ENCODE measurements at places on chromosomes 4 and X.
A peak's percentile ranks its signal among the peaks of the same experiment; 100 is the strongest.

DNA sequence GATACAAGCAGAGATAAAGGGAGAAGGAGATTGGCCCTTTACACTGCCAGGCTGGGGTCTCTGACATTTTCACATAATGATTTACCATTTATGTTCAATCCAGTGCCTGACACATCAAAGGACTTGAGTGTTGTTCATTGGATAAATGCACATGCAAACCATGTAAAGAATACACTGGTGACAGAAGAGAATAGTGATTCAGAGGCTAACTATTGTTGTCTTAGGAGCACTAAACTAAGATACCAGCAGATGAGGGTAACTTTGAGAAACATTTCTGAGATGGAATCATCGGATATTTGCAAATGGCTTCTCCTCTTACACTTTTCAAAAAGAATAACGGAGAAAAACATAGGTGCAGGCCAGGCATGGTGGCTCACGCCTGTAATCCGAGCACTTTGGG lies 67.3 kb upstream of the HHIP start:
- DNase-seq = no peak

DNA sequence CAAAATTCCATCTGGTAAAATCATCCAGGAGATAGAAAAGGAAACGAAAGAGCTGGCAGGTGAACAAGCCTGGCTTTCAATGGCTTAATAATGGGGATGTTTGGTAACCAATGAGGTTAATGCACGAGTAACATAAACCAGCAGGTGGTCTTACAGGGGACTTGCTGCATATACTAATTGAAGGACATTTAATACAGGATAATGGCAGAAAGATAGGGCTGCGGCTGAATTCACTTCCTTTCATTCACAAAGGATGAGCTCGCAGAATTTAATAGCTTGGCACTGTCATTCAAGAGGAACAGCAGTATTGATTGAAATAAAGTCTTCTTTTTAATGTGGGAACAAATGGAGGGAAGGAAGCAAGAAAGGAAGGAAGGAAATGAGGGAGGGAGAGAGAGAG lies 156.3 kb upstream of the RAI2 start:
- DNase-seq = no peak

DNA sequence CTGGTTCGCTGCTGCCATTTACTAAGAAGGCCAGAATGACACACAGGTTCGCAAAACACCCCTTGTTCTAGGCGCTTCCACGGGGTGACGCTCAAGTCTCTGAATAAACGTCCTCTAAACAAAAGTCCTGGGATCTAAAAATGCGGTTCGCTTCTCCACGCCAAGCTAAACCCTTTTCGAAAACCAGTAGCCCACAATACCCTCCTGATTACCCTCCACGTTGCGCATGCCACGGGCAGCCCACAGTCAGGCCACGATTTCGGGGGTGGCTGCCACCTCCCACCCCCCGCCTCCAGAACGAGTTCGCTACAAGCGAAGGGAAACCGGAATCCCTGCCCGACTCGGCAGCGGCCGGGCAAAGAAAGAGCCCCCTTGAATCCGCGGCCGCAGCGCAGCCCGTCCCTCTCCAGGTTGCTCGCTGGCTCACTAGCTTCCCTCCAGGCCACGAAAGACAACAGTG lies 423 bp downstream of the RPL39 start:
- DNase-seq = no peak

DNA sequence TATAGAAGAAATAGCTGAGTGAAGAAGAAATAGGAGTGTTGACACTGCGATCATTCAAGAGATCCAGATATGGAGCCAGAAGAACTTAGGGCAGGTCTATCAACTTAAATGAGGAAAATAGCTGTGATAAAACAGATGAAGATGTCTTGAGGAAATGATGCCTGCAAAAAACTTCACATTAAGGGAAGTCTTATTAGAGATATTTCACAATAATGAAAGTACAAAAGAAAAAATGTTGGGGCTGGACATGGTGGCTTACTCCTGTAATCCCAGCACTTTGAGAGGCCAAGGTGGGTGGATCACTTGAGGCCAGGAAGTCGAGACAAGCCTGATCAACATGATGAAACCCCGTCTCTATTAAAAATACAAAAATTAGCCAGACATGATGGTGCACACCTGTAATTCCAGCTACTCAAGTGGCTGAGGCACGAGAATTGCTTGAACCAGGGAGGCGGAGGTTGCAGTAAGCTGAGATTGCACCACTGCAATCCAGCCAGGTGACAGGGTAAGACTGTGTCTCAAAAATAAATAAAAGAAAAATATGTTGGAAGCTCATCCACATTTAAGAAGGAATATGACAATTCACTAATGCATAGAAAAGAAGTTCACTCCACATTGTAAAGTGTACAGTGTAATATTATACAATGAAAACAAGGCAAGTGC lies 56.3 kb downstream of the PKD2 start:
- no peak for DNase-seq

GRCh38 chr4:108700081-108700757 lies 49.8 kb downstream of the OSTC start:
- no peak for DNase-seq

GRCh38 chrX:16061296-16061695 lies 62.1 kb upstream of the GRPR start:
- DNase-seq = no peak

DNA sequence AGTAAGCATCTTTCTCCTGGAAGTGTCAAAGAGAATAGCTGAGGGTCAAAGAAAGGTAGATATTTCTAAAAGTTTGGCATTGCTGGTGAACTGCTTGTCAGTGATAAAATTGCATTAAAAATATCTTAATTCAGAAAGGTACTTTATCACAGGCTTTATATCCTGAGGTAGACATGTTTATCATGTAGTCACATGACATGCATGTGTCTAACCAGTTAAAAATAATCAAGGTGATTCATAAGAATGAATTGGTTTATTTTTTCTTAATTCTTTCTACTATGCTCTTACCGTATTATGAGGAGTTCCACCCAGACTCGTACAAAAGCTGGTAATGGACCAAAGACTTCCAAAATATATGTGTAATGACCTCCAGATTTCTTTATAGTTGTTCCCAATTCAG lies 6.1 kb downstream of the SLC7A11 start:
- no peak for DNase-seq

GRCh38 chr4:55096619-55097018 lies 28.8 kb downstream of the KDR start:
- no peak for DNase-seq

DNA sequence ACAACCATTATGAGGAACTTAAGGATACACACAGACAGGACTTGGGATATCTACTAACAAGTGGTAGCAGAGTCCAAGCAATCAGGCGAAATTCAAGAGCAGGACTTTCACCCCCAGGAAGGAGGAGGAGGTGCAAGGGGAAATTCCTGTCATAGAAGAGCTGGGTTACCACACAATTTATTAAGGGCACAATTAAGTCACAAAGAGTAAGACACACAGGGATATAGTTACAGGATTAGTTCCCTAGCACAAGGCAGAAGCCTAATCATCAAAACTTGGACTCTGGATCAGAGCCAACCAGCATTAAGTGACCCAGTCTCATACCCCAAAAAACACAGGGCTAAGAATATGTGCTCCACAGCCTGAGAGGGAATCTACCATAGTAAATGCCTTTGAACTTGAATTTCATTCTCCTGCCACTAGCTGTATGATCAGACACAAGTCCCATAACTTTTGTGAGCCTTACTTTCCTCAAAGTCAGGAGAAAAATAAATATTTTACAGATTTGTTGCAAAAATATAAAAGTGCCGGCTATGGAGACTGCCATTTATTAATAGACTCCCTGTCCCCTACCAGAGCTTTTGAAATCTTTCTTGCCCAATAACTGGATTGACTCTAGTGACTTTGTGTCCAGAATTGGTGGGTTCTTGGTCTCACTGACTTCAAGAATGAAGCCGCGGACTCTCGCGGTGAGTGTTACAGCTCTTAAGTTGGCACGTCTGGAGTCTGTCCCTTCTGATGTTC lies 87.0 kb downstream of the SYNPO2 start:
- DNase-seq = no peak

DNA sequence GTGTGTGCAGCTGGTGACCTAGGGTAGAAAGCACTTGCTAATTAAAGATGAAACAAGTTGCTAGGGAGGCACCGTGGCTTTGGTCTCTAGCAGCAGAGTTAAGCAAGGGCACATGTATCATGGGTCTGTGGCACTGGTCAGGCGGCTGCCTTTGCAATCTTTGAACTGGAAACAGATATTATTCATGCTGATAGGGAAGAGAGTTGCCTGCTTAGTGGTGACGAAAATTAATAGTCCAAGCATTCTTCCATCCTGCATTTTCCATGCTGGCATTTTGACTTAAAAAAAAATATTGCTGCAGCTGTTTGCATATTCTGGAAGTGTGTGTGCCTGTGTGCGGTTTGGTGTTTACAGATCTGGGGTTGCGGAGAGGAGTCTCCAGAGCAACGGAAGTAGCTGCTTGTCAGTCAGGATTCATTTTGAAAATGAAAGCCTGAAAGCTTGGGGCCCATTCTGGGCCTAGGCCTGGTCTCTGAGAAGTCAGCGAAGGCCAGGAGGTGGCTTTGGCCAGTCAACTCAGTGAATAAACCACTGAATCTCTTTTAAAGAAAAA lies 2.3 kb upstream of the SOWAHD start:
- DNase-seq = no peak

DNA sequence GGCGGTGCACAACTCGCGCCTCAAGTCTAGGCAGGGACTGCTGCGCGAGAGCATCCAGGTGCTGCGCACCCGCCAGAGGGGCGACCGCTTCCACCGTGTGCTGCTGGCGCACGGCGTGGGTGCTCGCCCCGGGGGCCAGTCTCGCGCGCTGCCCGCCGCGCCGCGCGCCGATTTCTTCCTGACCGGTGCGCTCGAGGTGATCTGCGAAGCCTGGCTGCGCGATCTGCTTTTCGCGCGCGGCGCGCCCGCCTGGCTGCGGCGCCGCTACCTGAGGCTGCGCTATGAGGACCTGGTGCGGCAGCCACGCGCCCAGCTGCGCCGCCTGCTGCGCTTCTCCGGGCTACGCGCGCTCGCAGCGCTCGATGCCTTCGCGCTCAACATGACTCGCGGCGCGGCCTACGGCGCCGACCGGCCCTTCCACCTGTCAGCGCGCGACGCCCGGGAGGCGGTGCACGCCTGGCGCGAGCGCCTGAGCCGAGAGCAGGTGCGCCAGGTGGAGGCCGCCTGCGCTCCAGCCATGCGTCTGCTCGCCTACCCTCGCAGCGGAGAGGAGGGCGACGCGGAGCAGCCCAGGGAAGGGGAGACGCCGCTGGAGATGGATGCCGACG lies 1.3 kb downstream of the CHST7 start:
- peak; percentile 15 for DNase-seq

DNA sequence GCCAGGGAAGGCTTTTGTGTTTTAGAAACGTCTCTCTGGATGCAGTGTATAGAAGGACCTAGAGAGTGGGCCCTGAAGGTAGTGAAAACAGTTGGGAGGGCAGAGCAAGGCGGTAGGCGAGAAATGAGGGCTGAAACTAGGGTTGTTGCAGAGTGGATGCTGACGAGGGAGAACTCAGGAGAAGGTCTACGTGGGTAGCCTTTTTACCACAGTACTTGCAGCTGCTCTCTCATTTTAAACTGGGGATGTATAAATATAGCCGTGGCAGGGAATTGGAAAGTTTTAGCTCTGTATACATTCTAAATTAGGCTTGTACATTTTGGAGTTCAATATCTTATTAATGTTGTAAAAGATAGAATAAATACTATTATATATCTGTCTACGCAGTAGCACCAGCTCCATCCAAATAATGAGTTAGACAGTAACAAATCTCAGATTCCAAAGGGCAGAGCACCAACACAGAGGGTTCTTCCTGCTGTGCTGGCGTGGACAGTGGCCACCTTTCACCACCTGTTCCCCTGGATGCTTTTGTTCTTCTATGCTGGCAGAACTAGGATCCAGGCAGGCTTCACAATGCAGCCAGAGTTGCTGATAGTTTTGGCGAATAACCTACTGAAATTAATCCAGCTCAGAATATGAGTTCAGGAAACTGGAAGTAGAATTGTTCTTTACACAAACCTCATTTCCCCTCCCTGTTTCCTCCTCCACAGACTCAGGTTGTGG lies 31.7 kb downstream of the CCNG2 start:
- no peak for DNase-seq

GRCh38 chr4:123786163-123786915 lies 389.7 kb downstream of the SPRY1 start:
- no peak for DNase-seq

- no peak for DNase-seq
These were observed 6.3 kb downstream of the HPGDS start for GRCh38 chr4:94336303-94336702.

- no peak for DNase-seq
These were observed 217.5 kb downstream of the BANK1 start for GRCh38 chr4:102007959-102008425.

DNA sequence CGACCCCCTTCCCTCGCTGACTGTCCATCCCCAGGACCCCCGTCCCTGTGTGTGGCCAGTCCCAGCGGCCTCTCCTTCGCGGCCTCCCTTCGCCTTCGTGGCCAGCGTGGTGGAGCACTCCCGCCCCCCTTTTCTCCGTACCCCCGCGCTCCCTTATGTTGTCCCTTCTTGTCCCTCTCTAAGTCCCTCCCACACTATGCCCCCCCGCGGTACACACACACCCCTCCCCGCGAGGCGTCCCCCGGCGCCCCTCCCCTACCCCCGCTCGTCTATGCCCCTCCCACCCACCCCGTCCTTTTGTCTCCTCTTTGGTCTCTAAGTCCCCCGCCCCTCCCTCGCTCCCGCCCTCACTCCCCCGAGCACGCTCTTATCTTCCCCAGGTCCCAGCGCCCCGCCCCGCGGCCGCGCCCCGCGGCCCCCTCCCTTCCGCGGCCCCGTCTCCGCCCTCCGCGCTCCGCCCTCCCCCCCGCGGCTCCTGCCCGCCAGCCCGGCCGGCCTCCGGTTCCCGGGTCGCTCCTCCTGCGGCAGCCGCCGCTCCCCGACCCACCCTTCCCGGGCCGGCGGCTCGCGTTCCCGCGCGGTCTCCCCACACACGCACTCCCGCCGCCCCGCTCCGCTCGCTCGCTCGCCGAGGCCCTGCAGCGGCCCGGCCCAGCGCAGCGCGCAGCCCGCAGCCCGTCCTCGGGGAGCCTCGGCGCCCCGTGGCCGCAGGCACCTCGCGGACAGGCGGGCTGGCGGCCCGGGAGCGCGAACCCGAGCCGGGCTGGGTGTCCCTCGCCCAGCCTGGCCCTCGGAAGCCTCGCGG lies 26.3 kb downstream of the UTP14A start:
- DNase-seq = peak; percentile 93

DNA sequence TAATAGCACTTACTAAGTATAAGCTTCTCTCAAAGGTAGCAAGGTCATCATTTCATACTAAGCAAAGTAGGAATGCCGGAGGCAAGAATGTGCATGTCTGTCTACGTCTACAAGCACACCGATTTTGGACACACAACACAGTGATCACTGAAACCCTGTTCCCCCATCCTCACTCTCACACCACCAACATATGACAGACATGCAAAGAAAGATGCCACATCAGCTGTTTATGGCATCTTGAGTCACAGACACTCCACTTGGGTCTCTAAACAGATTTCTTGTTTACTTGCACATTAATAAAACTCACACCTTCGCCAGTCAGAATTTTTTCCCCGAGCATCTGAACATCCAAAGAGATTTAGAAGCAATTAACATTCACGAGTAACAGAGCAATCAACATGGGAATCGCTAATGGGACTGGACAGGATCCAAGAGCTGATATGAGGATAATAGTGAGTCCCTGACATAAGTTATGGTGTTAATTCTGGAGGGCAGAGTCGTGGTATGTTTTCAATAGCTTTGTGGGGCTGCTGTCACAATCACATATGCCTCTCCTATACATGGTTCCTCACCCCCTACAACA lies 324.1 kb downstream of the DHX15 start:
- DNase-seq = no peak

- no peak for DNase-seq
These were observed 150.6 kb downstream of the IL15 start for GRCh38 chr4:141786946-141787345.

Data from left ventricle myocardium inferior (tissue), 1 donor.